Spleen (tissue), 13 donors: ENCODE measurements at places on chromosomes 11 and 22.

DNA sequence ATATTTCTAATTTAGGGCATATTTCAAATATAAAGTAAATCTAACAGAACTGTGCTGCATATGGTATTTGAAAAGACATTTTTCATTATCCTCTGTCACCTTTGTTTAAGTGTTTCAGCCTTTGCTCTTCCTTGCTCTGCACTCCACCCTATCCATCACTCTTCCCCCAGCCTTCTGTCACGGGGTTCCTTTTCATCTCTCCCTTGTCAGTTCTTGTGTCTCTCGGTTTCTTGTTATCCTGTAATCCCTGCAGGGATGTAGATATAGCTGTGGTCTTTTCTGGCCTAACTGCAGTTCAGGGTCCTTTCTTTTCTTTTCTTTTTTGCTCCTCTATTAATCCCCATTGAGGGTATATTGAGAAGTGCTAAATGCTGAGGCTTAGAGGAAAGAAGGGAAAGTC is 261.9 kb downstream of the DCDC1 start:
- DNase-seq, result no peak

- DNase-seq, result no peak
Measured at GRCh38 chr11:115760461-115761320, 256.5 kb upstream of the CADM1 start.

GRCh38 chr11:61416941-61417340 is 12.8 kb downstream of the CPSF7 start:
- no peak for DNase-seq

DNA sequence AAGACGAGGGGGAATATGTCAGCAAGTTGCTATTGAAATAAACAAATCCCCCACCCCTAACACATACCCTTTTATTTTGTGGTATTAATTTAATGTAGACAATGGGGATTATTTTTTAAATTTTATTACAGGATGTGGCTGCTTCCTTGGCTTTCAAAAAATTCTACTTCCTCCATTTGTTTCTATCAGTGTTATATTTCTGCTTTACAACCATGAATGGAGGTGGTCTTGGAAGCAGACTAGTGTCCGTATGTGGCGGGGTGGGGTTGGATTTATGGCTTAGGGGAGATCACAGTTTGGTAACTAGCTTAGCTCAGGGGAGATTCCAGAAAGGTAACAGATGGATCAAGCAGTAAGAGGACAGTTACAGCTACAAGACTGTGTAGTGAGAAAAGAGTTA is 39.3 kb upstream of the PICALM start:
- no peak for DNase-seq

DNA sequence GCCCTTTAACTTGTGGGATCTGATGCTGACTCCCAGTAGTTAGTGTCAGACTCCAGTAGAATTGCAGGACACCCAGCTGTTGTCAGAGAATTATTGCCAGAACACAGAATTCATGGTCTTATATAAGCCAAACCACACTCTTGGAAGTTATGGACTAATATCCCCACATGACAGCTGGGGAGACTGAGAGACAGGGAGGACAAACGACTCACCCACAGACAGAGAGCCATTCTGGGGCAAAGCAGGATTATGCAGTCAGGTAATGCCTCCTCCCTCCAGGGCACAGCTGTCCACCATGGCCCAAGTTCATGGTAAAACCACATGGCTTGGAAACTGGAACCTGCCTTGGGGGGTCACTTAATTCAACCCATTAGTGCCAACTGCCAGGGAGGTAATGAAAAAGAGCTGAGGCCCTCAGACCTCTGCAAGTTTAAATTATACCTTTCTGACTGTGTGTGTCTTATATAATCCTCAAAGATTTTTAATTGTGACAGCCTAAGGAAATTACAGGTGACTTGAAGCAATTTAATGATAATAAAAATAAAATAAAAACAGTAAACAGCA is 299.5 kb downstream of the BUD13 start:
- DNase-seq, result no peak

GRCh38 chr11:118961189-118961588 is 5.1 kb downstream of the UPK2 start:
- peak; percentile 46 for DNase-seq

GRCh38 chr11:114880442-114880841 is 202.1 kb downstream of the NXPE2 start:
- DNase-seq, result no peak

- DNase-seq, result no peak
Measured at GRCh38 chr11:96647621-96648020, 257.8 kb downstream of the JRKL start.

DNA sequence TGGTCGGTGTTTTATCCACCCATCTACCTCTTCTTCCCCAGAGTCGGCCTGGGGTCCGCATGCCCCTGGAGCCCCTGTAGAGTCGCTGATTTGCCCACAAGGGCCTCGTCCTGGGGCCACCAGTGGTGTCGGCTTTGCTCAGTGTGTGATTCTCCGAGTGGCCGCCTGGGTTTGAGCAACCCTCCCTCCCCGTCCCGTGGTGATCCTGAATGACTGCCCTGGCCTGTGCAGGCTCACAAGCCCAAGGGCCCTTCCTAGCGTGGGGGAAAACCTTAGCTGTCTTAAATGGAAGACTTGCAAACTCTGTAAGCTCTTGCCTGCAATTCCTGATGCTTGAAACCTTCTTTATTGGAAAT is 128.3 kb downstream of the OSBP2 start:
- no peak for DNase-seq

- DNase-seq, result no peak
Measured at GRCh38 chr11:10091314-10092045, 202.5 kb downstream of the SBF2 start.

- no peak for DNase-seq
Measured at GRCh38 chr11:70737816-70738630, 339.7 kb downstream of the CTTN start.

DNA sequence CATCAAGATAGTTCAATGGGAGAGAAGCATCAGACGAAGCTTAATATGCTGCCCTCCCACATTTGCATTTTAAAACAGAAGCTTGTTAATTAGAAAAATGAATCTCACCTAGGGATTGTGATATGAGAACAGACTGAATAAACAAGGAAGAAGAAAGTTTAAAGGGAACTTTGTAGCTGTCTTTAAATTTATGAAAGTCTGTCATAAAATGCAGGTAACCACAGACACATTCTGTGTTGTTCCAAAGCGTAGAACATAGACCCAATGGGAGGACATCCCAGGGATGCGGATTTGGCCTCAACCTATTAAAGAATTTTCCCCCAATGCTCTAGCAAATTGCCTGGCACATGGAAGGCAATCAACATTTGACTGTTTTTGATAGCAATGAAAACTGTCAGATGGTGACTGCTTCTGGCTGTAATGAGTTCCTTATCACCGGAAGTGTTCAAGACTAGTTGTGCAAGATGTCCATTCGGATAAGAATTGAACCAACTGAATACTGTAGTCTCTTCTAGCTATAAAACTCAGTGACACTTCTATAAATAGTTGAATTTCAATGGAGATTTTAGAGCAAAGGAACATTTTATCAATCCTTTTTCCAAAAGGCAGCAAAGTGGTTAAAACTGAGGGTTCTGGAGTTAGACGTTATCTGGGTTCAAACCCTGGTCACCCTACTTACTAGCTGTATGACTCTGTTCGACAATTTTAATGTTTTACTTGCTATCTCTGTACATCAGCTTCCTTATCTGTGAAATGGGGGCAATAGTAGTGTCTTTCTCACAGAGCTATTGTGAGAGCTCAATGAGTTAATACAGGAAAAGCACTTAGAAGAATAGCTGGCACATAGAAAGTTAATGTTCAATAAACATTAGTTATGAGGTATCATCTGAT is 64.9 kb downstream of the LIF start:
- no peak for DNase-seq

DNA sequence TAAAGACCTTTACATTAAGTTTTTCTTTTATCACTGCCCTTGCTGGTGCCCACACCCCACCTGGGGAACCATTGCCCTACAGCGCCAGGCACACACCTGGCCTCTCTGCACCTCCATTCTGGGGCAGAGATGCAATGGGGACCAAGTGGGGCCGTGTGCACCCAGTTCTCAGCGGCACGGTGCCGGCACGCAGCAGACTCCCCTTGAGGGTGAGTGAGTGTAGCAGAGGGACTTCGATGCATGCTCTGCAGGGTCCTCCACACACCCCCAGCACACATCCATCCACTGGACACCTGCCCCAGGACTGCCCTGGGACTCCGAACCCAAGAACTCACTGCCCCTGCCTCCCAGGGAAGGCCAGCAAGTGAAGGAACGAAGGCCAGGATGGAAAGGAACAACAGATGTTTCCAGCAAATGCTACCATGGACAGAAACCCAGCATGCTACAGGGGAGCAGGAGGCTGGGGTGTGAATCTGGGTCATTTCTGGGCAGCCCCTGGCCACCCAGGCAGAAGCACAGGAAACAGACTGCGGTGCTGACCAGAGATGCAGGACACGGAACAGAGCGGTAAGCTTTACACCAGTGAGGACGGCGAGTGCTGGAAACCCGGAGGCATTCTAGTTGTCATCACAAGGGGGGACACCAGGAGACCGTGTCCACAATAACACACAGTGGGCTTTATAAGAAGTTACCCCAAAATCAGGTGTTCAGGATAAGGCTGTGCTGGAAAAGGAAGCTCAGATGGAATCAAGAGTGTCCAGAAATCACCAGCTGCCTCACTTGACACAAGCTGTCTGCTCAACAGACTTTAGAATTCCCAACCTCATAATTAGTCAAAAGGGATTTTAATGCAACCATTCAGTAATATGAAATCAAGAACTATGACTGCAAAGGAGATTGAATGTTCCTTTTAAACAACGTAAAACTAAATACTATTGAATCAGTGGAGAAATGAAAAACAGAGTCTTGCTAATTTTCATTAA is 32.7 kb upstream of the MOB2 start:
- no peak for DNase-seq

DNA sequence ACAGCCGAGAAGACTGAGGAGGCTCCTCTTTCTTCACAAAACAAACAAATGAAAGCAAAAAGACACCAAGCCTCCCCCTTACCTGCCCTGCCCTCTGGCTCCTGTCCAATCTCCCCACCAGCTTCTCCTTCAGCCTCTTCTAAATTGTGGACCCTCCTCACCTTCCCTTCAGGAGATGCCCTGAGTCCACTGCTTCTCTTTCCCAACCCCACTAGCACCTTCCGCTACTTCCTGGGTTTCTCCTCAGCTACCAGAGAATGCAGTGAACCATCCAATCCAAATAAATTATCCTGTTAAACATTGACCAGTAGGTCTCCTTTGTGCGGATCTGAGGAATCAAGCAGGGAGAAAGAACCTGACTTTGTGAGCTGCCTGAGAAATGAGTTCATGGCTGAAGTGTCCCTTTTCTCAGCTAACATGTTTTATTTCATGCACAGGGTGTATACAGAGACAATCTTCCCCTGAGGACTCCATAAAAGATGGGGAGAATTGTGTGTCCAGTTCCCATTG is 63.2 kb upstream of the VPREB1 start:
- no peak for DNase-seq

GRCh38 chr22:24445481-24446259 is 18.3 kb downstream of the ADORA2A start:
- no peak for DNase-seq

DNA sequence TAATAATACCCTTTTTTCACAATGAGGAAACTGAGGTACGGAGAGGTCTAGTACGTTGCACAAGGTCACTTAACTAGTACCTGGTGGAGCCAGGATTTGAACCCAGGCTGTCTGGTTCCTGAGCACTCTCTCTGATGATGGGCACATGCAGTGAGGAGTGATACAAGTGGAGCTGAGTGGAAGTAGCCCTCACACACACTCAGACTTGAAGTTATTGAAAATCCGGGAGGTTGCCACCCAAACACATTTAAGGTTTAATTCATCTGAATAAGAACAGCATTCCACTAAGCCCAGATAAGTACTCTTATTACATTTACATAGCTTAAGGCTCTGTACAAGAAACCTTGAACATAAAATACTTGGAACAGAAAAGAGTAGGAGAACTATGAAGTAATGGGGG is 4.8 kb downstream of the GRAP2 start:
- no peak for DNase-seq

- no peak for DNase-seq
Measured at GRCh38 chr11:102527684-102528083, 2.9 kb downstream of the MMP7 start.

GRCh38 chr22:20799449-20799848 is 25.5 kb downstream of the SERPIND1 start:
- DNase-seq, result no peak

DNA sequence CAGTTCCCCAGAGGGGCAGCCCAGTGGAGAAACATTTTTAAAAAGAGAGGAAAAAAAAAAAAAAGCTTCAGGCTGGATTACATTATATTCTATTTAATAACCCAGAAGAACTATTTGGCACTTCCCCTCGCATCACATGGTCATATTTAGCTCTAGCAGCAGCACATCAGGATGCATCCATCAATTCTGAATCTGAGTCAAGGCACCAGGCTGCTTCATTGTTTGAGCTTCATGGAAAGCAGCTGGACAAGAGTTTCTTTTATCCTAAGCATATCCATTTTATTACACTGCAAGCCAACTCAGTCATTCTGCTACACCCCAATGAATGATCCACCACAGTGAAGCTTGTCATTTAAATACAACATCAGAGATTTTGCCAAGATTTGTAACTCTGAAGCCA is 10.0 kb downstream of the SPTY2D1 start:
- no peak for DNase-seq

DNA sequence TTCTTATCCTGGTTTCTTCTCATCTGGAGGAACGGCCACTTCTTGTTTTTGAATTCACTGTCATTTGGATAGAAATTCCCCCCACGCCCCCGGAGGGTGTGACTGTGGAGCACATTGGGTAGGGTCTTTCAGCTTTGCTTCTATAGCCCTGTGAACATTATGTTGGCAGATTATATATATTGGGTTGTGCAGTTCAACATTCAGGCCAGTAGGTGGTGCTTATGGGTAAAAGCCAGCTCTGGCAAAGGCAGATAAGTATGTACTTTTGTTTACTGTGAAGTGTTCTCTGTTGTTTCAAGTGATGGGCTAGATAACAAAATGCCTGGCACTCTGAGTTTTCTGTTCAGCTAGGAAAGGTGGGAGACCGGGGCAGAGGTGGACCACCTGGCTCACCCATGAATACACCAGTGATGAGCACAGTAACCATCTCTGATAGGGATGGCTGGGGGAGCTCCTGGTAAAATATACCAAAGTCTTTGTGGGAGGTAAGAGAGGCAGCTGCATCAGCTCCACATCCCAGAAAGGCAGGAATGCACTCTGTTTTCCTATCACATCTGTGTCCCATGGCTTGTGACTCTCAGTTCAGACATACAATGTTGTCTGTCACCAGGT is 1348.2 kb upstream of the RAG2 start:
- DNase-seq, result no peak

GRCh38 chr11:17972987-17973386 is 39.9 kb downstream of the SERGEF start:
- DNase-seq, result no peak

GRCh38 chr11:8288166-8288772 is 24.6 kb upstream of the LMO1 start:
- DNase-seq, result no peak
